ENCODE measurements at places on chromosomes 12 and 14.

- DNase-seq: no peak
These were observed 3.4 kb downstream of the TAMALIN start for GRCh38 chr12:52010152-52010622.

DNA sequence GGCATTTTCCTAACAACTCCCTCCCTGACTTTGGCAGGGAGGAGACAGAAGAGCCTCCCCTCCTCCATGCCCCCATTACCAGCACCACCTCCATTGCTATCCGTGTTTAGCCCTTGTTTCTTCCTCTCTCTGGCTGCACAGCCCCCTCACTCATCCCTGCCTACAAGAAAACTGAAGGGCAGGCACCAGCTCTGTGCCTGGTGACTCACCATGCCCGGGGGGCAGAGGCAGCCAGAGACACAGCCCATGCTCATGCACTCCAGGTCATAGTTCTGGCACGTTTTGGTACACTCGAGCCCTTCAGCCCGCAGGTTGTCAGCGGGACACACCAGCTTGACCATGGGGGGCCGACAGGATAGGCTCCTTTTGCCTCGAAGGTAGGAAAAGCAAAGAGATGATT lies 80.4 kb downstream of the VWF start:
- DNase-seq: no peak

- DNase-seq: no peak
These were observed 29.0 kb upstream of the MED13L start for GRCh38 chr12:116306506-116306905.

GRCh38 chr14:56902385-56902784 lies 92.1 kb upstream of the OTX2 start:
- no peak for DNase-seq

DNA sequence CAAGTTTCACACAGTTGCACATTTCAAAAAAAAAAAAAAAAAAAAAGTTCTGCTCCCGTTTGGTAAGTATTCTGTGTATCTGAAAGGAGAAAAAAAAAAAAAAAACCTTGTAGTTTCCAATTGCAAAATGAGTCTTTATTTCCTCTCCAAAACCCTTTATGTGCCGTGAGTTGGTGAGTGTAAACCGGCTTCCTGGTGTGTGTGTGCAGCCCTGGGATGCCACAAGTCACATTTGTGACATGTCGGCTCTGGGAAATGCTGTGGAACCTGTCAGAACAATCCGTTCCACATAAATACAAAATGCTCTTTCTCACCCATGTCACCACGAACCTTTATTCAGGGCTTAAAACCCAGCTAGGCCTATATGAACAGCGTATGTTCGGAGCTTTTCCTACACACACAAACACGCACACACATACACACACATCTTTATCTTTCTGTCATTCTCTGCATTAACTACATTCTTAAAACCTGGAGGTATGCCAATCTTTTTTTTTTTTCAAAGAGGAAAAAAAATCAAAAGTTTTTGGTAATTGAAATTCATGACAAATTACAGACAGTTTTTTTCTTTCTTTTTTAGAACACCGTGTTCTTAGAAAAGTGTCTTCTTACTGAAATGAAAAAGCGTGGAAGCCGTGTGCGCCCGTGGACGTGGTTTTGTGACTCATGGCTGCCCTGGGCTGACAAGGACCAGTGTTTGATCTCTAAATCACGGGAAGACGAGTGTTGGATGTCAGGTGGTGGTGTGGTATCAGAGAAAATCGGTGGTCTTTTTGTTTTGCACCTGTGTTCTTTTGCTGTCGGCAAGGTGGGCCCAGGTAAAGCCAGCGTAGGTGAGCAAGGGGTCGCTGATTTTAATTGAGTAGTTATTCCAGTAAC lies 612.0 kb downstream of the VRK1 start:
- no peak for DNase-seq

DNA sequence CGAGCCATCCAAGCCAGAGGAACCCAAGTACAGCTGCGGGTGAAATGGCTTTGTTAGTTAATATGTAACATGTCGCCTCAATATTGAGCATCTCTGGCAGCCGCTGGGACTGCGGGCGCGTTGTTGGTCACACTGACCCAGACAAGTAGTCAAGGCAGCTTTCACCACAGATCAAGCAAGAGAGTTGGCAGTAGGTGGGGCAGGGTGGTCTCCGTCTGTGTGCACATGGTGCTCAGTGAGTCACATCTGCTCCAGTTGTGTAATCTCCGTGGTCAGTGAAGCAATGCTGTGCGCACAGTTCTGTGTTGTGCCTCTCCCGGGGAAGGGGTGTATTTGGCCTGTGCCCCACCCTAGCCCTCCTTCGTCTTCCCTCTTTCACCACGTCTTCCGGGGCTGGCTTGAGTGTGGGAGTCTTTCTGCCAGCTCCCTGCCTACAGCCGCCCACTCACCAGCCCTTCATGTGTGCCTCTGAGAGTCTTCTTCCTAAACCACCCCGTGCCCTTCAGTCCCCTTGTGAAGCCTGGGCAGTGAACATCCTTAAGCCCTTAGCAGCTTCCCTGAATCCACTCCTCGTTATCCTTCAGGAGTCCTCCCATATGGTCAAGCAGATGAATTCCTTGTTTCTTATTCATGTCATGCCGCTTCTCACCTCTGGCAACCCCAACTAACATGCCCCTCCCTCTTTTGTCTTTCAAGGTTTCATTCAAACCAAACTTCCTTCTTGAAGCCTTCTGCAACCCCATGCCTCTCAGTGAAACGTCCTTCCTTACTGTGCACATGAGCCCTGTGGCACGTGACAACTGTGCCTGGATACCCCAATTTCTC lies 242.1 kb downstream of the CACNA1C start:
- no peak for DNase-seq

DNA sequence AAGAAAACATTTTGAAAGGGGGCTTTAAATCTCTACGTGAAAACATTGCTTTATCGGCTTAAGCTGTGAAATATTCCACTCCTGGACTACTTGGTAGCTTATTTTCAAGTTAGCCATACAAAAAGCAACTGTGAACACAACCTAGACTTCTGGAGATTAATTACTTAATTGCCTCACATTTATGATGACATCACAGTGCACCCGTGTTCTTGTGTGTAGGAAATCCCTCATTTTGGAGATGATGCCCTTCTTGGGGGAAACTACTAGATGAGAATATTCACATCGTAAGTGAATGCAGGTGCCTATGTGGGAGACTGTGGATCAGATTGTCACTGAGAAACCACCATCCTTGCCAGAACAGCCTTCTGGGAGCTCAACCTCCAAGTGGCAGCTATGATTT lies 10.5 kb upstream of the B4GALNT3 start:
- no peak for DNase-seq

- no peak for DNase-seq
These were observed 324.7 kb downstream of the GXYLT1 start for GRCh38 chr12:41819948-41820347.

GRCh38 chr12:98863167-98863566 lies 218.1 kb downstream of the APAF1 start:
- no peak for DNase-seq

- DNase-seq: no peak
These were observed 19.2 kb downstream of the TBX3 start for GRCh38 chr12:114664651-114665320.

DNA sequence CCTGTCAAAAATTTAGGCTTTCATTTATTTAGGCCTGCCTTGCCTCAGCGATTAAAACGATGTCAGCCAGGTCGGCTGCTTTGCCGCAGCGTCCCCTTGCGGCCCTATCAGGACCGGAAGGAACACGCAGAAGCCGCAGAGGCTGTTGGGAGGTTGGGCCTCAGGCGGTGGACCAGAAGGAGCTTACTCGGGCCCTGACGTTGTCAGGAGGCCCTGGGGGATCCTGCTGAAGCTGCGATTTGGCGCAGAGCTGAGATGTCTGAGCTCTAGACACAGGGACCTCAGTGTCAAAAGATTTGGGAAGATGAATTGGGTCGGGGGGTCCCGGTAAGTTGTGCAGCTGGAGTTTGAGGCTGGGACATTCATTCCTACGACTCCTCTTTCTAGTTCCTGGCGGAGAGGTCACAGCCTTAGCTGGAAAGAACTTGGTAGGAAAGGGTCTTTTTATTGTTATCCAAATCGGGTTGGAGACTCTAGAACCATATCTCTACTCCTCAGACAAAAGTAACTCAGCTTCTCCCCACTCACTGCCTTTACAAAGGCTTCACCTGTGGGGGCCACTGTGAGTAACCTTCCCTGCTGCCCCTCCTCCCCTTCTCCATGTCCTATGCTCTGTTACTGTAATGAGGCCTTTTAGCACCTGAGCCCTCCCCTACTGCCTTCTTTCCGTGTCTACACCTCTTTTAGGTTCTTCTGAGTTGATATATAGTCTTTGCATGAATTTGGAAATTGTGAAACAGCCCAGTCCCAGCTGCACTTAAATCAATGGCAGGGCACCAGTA lies 6.6 kb upstream of the ABCD2 start:
- DNase-seq: no peak

DNA sequence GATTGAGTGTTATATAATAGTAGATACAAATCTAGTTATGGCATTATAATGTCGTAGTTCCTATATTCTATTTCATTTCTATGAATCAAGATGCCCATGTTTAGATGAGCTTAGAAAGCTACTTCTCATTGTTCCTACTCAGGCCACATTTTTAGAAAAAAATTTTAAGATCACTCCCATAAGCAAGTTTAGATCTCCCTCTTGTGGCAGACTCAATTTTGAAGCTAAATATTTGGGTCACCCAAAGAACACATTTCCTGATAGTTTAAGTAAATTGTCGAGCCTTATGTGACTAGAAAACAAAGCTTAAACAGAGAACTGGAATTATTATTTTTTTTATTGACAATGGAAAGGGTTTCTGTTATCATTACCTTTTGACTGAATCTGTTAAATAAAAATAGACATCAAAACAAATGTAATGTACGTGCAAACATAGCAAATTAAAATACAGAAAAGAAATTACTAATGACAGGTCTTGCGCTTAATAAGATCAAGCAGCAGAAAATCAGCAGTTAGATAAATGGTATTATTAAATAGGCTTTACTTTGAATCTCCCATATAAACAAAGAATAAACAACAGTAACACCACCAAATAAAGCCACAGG lies 180.2 kb downstream of the ACSS3 start:
- no peak for DNase-seq

- DNase-seq: no peak
These were observed 66.0 kb downstream of the TMTC3 start for GRCh38 chr12:88207921-88208620.

DNA sequence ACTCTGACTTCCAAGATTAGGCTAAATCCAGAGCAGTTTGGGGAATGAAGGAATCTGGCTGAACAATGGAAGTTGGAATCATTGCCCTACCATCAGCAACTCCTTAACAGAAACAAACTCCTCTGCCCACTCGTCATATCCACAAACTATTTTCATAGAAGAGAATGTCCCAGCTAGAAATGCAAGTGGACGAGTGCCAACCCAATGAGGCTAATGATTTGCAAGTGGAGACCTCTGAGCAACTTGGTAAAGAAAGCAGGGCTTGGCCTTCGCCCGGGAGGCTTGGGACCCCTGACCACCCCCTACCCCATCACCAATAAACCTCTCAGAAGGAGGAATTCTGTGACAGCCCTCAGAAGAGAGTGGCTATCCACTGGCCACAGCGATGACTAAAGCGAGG lies 40.0 kb upstream of the DDX11 start:
- DNase-seq: no peak

- DNase-seq: no peak
These were observed 4.8 kb downstream of the TNFAIP2 start for GRCh38 chr14:103127861-103128598.

GRCh38 chr12:121132601-121133481 lies at the start of gene P2RX7:
P2RX7 (plus strand) TSS chr12:121132876; CDS start chr12:121132971, 95 bp downstream.
- DNase-seq: no peak

DNA sequence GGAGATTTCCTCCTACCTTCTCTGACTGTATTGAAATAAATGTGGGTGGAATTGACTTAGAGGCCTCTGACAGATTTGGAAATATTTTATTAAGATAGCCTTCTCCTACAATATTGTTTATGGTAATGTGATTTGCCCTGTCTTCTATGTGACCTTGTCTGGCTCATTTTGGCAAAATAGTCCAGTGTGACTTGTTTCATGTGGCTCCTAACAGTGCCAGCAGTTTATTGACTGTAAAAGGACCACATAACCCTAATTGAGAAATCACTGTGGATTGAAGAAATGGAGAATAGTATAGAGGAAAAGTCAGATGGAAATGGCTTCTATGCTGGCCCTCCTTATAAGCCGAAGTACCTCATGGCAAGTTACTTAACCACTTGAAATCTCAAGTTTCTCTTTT lies 170.9 kb upstream of the PTPRQ start:
- DNase-seq: no peak

GRCh38 chr12:78571953-78572352 lies 292.6 kb upstream of the SYT1 start:
- DNase-seq: no peak

GRCh38 chr14:30868736-30869135 lies 5.6 kb upstream of the COCH start:
- no peak for DNase-seq

GRCh38 chr14:50874757-50875156 lies 2.9 kb downstream of the ABHD12B start:
- DNase-seq: no peak

DNA sequence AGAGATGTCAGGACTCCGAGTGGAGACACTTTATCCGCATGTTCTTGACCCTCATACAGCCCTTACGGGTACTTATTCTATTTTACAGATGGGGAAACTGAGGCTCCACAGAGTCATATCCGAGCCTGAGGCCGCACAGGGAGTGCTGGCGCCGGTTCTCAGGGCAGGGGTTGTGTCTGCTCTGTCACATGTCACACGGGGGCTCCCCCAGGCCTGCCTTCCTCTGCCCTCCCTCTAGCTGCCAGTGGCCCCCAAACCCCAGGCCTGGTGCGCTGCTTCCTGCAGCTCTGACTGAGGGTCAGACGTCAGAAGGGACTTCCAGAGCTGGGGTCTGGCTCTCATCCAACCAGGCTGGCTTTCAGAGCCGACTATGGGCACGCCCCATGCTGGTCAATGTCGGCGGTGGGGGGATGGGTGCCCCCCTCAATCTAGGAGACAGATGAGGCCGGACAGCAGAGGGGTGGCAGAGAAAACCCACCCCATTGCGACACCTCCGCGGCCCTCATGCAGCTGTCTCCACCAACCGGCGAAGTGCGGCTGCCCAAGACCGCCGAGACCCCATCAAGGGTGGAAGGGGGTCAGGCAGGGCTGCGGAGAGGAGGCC lies 811 bp upstream of the INF2 start:
- no peak for DNase-seq
